D721Med (cell line): ENCODE measurements at places on chromosomes 6 and 20.
A peak's percentile ranks its signal among the peaks of the same experiment; 100 is the strongest.

GRCh38 chr20:36860339-36860738 is 15.6 kb upstream of the TLDC2 start:
- DNase-seq: no peak

GRCh38 chr6:83590416-83590815 is 78.1 kb downstream of the PRSS35 start:
- no peak for DNase-seq

DNA sequence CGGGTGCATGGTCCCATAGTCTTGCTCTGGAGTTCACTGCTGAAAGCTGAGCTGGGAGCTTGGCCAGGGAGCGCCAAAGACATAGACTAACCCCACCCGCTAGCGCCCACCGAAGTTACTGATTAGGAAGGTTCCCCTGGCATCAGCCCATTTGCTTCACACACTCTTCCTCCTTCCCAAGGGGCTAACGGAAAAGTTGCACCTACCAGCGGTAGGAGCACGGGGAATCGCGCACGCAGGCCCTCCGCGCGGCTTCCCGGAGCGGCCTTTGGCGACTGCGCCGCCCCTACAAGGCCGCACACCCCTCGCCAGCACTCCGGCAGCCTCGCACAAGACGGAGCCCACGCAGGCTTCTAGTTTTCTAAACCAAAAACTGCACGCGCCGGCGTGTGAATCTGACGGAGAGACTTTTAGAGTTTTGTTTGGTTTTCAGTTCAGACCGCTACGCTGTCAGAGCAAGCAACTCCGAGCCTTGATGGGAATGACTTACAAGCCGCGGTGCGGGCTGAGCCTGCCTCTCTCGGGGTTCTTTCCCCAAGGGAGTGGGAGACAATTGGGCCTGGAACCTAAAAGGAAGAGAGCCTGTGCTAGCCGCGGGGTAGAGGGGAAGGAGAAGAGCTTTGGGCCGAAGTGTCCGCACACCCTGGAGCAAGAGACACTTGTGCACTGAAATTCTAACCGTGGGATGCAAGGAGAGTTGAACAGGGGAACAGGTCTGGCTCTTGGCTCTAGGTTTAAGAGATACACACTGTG is 891 bp upstream of the POU3F2 start:
- no peak for DNase-seq

- DNase-seq: no peak
Observed at GRCh38 chr20:62511300-62511914, 35.6 kb upstream of the GATA5 start.

GRCh38 chr6:33927616-33928015 is 123.8 kb upstream of the MLN start:
- no peak for DNase-seq

DNA sequence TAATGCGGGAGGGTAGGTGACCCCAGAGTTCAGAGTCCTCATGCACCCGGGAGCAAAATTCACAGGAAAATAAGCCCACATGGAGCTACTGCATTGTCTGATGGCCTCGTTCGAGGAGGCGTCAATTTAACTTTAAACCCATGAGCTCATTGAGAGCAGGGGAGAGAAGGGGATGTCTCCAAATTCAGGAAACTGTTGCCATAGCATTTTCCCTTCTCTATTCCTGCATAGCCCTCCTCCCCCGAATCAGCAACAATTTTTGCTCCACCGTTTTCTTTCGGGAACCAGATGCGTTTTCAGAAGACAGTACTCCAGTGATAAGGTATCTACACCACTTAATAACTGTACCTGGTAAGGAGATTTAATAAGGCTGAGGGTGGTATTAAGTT is 324 bp upstream of the LAMP5 start:
- no peak for DNase-seq

DNA sequence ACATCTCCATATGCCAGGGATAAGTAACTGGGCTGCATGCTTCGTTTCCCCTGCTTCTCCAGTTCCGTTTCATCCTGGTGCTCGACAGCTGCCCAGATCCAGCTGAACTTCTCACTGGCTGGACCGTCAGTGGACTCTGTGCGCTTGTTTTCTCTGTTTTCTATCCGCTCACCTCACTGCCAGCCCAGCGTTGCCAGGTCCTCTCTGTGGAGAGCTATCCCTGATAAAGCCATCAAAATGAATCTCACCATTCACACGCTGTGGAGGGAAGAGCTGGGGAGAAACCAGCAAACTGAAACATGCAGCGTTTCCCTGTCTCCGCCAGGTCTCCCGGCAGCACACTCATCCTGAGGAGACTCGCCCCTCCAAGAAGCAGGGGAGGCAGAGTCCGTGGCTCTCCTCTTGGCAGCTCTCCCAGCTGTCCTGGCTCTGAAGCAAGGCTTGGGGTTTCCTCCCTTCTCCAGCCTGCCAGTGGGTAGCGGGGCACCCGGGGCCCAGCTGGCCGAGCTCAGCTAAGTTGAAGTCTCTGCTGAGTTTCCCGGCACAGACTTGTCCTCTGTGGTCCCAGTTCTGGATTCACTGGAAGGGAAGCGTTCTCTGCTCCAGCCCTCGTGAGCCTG is 160.9 kb downstream of the DTNBP1 start:
- DNase-seq: no peak

DNA sequence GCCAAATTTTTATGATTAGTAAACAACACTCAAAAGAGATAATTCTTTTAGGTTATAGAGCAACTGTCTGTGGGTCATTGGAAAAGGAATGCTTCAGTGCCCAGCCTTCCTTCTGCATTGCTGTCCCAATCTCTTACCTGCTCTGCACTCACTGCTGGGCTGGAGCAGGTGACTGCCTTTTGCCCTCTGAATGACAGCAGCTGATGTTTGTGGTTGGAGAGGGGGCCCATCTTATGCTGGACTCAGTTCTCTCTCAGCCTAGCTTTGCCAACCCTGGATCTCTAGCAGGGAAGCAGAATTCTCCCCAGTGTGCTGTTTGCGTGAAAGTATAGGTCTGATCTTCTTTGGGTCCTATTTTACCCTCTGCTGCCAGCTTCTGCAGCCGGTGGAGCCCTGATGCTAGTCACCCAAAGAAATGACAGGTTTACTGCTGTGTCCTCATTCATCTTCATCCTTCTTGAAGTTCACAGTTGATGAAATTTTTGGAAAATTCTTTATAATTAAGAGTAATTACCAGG is 193.5 kb downstream of the ARID1B start:
- DNase-seq: no peak

- no peak for DNase-seq
Observed at GRCh38 chr6:31525932-31526591, 2.7 kb upstream of the MCCD1 start.

GRCh38 chr6:91487696-91488392 is 901.0 kb upstream of the MAP3K7 start:
- DNase-seq: no peak

DNA sequence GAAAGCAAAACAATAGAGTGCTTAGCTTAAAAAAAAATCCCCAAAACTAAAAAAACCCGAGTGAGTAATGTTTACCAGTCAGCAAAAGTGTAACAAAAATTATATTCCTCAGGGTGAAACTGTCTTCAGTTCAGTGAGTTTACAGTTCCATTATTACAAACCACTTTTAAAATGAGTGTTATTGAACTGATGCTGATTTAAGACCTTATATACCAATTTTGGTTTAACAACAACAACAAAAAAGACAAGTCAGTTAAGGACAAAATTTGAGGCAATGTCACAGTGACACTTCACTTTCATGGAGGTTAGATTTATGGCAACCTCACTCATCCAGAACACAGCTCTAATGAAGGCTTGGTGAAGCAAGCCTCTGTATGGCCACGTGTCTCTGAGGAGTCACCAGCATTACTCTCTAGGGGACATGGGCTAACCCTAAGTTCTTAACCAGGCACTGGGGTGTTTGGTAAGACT is 630.8 kb downstream of the PHF3 start:
- DNase-seq: no peak

DNA sequence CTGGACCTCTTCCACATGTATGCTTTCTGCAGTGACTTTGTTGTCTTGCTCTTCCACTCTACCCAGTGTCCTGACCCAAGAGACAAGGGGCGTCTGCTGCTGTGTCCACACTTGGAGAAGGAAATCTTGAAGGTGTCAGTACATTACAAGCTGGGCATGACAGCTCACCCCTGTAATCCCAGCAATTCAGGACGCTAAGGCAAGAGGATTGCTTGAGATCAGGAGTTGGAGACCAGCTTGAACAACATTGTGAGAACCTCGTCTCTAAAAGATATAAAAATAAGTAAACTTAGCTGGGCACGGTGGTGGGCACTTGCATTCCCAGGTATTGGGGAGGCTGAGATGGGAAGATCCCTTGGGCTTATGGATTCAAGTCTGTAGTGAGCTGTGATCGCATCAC is 5.8 kb upstream of the HLA-B start:
- no peak for DNase-seq

DNA sequence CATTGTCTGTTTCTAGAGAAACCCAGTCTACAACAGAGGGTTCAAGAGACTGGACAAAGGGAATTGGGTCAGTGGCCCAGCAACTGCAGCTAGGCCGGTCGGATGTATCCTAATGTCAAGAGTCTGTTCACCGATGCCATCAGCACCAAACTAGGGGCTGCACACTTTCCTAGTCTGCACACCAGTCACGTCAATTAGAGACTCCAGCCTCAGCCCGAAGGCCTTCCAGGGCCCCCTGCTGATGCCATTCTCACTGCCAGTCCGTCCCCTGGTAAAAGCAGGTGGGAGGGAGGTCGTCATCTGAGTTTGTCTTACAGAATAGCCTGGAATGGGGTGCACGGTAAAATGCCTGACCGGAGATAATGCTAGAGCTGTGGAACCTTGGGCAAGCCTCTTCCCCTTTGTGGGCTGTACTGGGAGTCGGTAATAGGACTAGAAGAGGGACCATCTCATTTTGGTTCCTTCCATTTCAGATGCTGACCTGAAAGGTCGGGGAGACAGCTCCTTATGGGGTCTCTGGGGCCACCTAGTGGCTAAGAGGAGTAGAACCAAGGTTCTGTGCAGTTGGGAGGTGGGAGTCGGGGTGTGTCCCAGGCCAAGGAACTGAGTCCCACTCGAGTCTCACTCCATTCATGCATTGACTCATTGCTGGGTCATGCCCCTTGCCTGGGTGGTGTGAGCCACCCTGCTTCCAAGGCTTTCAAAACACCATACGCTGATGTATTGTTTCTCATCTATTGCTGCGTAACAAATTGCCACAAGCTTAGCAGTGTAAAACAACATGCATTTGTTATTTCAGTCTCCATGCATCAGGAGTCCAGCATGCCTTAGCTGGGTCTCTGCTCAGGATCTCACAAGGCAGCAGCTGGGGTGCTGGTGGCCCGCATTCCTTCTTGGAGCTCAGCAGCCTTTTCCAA is 5.1 kb downstream of the SOX12 start:
- no peak for DNase-seq

GRCh38 chr6:114718716-114719270 is 376.0 kb upstream of the HS3ST5 start:
- DNase-seq: peak; percentile 29

DNA sequence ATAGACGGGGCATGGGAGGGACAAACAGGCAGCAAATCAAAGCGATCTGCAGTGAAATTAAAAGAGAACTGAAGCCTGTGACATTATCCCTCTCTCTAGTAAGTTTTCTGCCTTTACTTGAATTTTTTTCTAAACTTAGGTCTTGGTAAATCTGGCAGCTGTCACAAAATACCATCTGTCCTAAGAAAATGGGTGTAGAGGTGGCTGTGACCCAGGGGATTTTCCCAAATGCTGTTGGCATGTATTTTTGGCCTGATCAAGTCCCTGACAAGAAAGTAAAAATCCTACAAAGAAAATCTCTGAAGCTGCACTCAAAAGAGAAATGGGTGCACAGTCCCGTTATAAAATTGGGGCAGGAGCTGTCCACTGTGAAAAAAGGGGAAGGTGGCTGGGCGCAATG is 30.2 kb upstream of the F13A1 start:
- no peak for DNase-seq

- no peak for DNase-seq
Observed at GRCh38 chr6:56865081-56865875, 89.6 kb upstream of the BEND6 start.

- DNase-seq: no peak
Observed at GRCh38 chr6:113140721-113141120, 716.4 kb upstream of the MARCKS start.

- no peak for DNase-seq
Observed at GRCh38 chr6:166952567-166953486, 3.5 kb downstream of the RNASET2 start.

- DNase-seq: no peak
Observed at GRCh38 chr20:56986476-56986875, 280.0 kb downstream of the BMP7 start.

- DNase-seq: no peak
Observed at GRCh38 chr20:3813848-3814581, 6.3 kb upstream of the AP5S1 start.

DNA sequence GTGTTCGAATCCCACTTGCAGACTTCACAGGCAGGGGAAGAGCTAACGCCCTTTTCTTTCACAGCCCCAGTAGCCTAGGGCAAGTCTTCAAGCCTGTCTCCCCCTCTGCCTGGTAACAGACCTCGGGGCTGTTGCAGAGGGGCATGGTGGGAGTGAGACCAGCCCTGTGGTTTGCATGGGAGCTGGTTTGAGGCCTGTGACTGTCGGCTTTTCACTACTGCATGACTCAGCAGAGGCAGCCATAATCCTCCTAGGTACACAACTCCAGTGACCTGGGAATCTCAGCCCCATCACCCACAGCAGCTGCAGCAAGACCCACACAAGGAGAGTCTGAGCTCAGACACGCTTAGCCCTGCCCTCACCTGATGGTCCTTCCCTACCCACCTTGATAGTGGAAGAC is 55.3 kb upstream of the POPDC3 start:
- DNase-seq: no peak

GRCh38 chr6:106512048-106512967 is 117.0 kb downstream of the RTN4IP1 start:
- no peak for DNase-seq

- DNase-seq: no peak
Observed at GRCh38 chr6:165716886-165717285, 53.8 kb upstream of the PDE10A start.

DNA sequence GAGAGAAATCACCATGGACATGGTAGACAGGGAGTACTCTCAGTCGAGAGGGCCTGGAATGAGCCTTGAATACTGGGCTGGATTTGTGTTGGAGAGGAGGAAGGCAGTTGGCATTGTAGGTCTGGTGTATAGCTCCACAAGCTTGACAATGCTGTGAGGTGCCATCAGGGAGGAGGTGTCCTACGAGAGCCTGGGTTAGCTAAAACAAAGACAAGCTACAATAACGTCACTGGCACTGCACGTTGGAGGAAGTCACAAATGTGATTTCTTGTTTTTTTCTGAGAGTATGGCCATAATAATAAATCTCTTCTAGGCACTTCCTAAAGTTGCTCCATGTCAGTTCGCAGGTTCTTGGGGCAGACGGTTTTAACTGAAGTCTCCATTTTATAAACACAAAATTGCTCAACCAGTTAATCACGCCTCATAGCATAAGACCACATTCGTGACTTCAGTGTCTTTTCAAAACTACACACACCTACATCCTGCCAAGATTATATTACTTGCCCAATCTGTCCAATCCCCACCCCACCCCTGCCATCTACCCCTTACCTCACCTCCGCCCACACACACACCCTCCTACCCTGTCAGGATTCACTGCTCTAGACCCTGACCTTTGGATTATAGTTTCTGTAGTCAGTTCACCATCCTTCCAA is 4.4 kb upstream of the HLA-DMB start:
- no peak for DNase-seq

DNA sequence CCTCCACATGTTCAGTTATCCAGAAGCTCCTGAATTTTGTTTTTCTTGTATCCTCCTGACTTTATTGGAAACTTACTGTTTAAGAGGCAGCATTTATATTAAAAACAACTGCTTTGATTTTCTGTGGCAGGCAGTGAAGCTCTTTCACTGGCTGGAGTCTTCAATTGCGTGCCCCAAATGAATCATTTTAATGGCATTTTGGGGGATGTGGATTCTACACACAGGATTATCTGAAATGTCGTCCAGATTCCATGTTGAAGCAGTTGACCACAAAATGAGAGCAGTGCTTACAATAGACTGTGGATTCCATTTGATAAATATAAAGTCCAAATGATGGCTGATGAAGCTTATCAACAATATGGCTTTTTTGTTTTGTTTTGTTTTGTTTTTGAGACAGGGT is 41.0 kb upstream of the HIVEP1 start:
- no peak for DNase-seq
